ENCODE measurements at places on chromosomes 7 and 10.

DNA sequence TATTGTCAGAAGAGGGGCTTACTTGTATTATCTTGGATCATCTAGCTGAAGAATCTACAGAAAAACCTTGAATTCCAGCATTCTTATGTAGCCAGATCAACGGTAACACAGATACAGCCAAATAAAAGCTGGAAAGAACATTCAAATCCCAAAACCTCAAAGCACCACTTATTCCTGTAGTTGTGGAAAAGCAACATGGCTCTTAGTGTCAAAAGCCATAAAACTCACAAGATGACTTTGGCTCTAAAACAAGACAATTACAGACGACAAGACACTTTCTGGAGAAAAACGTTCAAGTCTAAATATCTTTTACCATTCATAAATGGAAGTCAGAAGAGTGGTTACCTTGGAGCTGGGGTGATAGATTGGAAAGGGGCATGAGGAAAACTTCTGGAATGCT is 173.0 kb downstream of the HERPUD2 start:
- no peak for DNase-seq

GRCh38 chr10:118307220-118307619 is 34.9 kb downstream of the FAM204A start:
- no peak for DNase-seq

DNA sequence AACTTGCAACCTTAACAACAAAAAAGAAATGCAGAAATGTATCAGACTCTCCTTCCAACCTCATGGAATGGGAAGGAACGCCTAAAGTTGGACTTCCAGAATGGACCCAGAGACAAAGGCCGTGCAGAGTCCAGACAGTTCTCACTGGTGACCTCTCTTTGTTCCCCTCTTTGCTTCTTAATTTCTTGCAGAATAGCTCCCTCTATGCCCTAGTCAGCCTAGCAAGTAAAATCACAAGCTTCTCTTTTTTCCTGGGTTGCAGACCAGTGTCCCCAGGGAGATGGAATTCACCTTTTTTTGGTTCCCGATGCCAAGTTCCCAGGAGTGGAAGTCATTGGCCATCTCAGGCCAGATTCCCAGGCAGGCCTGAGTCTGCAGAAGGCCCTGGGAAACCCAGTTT is 278.0 kb downstream of the CCSER2 start:
- DNase-seq: no peak

DNA sequence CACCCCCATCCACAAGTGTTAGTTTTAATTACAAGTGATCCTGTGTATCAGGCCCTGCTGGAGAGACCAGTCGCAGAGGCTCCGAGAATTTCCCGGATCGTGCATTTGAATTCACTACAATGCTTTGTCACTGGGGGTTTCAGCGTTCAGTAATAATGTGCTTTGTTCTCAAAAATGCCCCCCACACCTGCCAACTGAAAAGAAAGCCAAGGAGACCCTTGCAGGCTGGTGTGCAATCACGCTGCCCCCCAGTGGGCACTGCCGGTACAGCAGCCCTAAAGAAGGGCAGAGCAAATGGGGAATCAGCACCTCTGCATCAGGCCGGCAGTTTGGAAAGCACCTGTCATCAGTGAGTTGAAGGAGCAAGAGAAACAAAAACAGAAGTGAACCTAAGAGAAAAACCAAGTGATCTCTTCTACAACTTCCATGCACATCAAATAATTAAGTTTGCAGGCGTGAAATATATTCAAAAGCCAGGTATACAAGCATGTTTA is 177.6 kb downstream of the PARD3 start:
- peak; percentile 58 for DNase-seq

DNA sequence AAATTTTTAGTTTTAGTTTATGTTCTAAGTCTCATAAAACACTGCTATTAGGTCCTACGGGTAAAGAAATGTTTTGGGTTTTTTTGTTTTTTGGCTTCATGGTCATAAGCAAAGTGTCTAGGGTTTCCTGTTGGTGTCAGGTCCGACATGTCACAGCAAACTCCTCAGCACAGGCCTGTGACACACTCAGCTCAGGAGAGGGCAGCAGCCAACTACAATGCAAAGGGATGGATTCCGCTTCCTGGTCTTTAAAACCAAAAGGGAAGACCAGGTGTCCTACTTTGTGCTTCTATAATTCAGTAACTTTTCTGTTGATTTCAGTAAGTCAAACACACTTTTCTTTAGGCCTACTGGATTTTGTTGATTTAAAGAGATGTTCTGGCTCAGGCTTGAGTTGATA is 83.8 kb upstream of the MACROH2A2 start:
- DNase-seq: no peak

DNA sequence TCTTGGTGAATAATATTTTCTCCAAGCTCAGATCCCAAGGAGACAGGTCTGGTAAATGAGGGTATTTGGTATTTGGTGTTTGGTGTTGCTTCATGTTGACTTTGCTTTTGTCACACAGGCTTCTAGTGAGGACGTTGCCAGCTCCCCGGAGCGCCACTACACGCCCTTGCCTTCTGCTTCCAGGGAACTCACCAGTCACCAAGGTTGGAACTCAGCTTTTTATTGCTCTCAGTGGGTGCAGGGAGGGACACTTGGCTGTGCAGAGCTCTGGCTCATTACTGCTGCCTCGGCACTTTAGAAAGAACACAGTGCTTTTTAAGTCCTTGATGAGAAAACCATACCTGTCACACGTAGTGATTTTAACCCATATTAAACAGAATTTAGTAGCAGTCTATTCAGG is 892.9 kb downstream of the LRMDA start:
- no peak for DNase-seq

GRCh38 chr10:92712016-92712889 is 22.5 kb downstream of the HHEX start:
- no peak for DNase-seq

DNA sequence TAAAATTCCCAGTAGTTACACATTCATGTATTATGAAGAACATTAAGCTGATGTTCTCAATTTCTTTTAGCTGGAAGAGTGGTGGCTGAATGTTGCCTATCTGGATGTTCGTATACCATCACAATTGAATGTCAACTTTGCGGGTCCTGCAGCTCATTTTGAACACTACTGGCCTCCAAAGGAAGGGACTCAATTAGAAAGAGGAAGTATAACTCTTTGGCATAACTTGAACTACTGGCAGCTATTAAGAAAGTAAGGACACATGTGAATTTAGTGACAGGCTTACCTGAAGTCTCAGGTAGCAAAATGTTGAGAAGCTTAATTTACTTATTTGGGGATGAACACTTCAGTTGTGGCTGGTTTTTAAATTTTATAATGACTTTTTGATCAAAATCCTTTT is 15.9 kb downstream of the CROT start:
- no peak for DNase-seq

- no peak for DNase-seq
Measured at GRCh38 chr7:30201921-30202320, 67.1 kb downstream of the MTURN start.

DNA sequence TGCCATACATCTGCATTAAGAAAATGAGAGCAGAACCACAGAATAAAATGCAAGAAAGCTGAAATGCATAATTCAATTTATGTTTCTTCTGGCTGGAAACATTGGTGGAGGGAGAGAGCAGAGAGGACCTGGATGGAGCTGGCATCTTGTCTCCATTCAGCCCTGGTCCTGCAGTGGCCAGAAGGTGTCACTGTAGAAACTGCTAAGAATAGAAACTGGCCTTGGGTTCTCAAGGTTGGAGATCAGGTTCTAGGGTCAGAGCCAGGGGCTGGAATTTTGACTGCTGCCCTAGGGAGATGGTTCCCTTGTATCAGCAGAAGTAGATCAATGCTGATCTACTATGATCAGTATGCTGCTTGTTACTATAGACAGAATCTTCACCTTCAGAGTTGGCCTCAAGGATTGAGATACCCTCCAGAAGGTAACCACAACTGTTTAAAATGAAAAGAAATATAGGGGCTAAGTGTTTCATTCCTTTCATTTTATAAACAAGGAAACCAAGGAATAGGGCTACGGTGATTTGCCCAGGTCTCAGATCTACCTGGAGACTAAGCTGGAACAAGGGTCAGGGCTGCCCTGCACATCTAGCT is 13.1 kb downstream of the TAS2R41 start:
- no peak for DNase-seq

- DNase-seq: no peak
Measured at GRCh38 chr10:5665373-5666007, 905 bp downstream of the ASB13 start.

- DNase-seq: no peak
Measured at GRCh38 chr7:84848219-84848973, 338.5 kb downstream of the SEMA3D start.

DNA sequence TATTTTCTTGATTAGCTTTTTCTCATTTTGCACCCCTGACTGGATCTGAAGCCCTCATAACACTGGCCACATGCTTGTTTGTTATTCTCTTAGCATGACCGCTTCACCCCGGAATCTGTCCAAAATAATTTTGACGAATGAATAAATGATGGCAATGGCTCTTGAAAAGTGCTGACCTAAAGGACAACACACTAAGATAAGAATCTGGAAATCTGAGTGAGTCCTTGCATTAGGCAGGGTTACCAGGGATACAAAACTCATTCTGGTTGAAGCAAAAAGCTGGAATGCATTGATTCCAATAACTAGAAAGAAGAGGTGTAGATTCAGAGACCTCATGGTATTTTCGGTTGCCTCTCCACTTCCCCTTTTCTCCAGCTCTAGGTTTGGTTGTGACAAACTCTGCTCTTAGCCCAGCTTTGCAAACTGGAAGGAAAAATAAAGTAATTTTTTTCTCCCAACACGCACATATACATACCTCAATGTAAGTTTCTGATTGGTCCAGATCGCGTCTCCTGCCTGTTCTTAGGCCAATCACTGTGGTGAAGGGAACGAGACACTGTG is 157.4 kb downstream of the SKIDA1 start:
- no peak for DNase-seq

- no peak for DNase-seq
Measured at GRCh38 chr10:68082872-68083271, 7.8 kb upstream of the HERC4 start.

GRCh38 chr10:31322647-31323046 is 3.6 kb downstream of the ZEB1 start:
- DNase-seq: peak; percentile 38

DNA sequence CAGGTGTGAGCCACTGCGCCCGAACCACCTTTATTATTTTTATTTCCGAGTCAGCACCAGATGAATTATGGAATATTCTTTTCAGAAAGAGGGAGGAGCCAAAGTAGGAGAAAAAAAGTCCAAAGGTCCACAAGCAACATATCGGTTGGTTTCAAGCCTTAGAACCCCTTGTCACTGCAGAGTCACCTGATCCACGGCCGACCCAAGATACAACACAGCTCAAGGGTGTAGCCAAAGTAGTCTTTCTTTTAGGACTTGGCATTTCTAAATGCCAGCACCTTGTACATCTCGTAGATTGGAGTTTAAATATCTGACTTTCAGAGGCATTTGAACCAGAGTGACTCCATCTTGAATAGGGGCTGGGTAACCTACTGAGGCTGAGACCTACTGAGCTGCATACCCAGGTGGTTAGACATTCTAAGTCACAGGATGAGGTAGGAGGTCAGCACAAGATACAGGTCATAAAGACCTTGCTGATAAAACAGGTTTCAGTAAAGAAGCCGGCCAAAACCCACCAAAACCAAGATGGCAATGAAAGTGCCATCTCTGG is 113.9 kb upstream of the ANLN start:
- no peak for DNase-seq

DNA sequence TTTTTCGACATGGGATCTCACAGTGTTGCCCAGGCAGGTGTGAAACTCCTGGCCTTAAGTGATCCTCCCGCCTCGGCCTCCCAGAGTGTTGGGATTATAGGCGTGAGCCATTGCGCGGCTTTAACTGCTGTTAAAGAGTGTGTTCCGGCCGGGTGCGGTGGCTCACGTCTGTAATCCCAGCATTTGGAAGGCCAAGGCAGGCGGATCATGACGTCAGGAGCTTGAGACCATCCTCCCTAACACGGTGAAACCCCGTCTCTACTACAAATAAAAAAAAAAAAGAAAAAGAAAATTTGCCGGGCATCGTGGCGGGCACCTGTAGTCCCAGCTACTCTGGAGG is 1.1 kb downstream of the RABGEF1 start:
- DNase-seq: no peak
